Activated effector memory CD4-positive, alpha-beta T cell treated with Interleukin-2 at 50 U/mL for 16 hours (primary cell): ENCODE measurements at places on chromosomes 3 and 15.

DNA sequence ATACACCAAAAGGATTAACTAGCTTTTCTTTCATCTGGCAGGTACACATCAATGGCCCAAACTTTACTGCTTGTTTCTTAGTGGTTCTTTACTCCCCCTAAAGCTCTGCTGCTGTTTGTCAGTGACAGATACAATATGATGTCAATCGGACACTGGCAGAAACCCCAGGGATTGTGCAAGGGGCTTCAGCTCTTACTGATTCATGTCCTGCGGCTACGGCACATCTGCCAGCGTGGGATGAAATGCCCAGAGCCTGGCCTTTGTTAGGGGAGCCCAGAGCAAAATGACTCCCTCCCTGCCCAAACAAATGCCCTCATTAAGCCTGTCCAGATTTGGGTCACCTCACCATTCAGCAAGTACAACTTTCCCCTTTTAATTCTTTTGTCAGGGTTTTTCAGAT is 28.3 kb downstream of the SRP14 start:
- no peak for DNase-seq

DNA sequence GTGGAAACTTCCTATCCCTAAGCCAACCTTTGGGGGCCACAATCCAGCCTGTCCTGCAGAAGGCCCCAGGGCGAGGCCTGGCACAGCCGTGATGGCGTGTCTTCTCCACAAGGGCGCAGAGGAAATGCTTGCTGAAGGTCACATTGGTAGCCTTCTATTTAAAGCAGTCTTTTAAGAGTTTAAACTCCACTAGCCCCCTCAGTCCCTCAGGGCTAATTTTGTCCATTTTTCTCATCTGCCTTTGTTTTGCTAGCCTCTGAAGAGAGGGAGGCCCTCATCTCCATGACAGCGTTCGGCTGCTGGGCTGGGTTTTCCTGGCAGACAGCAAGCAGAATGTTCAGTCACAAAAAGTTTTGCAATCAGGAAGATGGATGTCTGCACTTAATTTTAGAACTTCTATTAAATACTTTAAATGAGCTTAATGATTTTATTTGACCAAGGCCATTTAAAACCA is 40.8 kb downstream of the RARB start:
- DNase-seq, result no peak

- DNase-seq, result no peak
Measured at GRCh38 chr3:133856316-133856715, 39.4 kb downstream of the RAB6B start.

DNA sequence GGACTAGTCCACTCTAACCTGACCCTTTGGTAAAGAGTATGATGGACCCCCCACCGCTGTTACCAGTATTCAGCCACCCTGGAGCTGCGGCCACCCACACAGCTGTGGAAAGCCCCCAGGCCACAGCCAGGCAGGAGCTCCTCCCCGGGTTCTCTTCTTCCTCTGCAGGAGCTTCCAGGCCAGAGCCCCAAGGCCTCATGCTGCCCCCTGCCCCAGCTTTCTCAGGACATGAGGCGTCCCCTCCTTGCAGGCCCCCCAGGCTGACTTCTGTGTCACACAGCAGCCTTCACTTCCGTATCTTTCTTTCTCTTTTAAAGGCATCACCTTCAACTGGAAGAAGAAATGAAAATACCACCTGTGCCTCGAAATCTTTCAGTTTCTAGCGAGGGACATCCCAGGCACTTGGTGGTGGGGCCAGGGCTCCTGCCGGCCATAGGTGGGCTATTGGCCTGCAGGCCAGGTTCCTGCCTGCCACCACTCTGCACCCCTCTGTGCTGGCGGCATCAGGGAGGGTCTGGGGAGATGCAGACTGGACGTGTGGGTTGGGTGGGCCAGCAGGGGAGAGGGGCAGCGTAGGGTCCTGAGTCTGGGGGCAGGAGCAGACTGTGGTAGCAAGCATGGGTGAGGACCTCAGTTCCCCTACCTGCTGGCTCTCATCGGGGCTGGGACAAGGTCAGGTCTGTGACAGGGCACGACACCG is 19.9 kb downstream of the KLF13 start:
- DNase-seq, result no peak

DNA sequence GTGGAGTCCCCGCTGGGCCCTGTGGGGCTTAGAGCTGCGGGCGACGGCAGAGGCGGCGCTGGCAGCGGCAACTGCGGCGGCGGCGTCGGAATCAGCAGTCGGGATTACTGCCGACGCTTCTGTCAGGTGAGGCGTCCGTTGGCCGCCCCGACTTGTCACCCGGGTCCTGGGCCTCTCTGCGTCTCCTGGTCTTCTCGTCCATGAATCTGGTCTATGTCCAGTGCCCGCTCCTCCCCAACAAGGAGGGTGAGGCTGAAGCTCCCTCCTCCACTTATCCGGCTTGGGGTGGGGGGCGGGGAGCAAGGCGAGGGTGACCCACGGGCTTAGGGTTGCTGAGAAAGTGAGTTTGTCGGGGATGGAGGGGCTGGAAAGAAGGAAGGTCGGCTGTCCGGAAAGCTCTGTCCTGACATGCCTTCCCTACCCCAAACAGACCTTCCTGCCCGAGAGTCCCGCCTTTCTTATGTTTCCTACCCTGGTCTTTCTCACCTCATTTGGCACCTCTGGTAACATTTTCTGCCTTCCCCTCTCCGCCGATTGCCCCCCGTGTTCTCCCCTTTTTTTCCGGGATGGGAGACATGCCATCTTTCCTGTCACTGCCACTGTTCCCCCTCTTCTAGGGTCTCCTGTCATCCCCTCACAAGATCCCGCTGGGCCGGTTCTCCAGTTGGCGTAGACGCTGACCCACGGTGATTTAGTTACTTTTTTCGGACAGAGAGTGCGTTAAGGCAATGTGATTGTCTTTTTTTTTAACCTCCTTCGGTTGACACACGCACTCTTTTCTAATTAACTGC is 520 bp downstream of the ZNF654 start:
- DNase-seq, result no peak

DNA sequence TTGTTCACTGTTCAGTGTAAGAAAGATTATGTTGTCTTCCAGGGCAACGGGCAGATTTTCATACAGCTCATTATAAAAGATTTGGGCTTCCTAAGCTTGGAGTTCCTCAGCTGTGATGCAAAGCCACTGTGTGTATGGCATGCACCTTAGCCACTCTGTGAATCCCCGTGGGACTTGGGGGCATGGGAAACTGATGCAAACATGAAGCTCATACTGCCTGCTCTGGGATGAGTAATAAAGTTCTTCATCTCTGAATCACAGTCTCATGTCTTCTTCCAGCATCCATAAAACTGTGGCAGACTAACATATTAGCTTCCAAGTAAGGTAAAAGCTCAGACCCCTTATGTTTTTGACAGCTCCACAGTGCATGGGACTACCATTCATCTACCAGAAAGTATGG is 154.3 kb upstream of the RORA start:
- no peak for DNase-seq

DNA sequence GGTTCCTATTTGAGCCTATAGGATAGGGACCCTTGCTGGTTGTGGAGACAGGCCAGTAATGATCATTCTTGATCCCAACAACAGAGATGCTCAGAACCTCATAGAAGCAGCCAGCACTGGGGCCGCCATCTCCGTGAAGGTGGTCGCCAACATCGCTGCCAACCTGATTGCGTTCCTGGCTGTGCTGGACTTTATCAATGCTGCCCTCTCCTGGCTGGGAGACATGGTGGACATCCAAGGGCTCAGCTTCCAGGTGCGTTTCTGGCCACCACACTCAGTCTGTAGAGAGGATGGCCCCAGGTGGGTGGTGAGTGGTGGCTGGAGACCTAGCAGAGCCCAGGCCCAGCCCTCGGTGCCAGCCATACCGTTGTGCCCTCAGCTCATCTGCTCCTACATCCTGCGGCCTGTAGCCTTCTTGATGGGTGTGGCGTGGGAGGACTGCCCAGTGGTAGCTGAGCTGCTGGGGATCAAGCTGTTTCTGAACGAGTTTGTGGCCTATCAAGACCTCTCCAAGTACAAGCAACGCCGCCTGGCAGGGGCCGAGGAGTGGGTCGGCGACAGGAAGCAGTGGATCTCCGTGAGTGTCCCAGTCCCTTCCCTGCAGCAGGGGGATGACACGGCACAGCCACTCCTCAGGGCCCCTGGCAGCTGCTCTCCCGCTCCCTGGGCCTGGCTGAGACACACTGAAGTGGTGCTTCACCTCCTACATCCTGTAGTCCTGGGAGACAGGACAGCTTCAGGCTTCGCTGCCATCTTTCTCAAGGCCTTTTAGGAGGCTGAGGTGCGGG is 46.5 kb upstream of the PDE8A start:
- DNase-seq, result no peak

DNA sequence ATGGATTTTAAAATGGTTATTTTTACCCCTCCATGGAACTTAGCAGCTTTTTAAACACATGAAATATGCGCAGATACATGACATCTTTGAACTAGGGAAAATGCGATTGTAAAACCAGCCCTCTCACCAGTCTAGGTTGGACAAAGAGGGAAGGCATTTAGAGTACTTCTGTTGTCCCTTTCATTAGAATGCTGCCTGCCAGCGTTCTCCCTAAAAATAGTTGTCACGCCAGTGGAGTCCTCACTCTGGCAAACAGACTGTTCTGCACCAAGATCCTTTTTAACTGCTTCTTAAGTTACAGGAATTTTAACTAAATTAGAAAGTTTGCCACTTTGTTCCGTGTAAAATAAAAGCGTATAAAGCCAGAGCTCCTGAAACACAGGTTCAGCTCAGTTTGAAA is 295.3 kb downstream of the VPS13C start:
- DNase-seq, result no peak

- DNase-seq, result no peak
Measured at GRCh38 chr15:31660816-31661215, 334.2 kb downstream of the KLF13 start.
